ENCODE measurements at places on chromosomes 16 and 17.

DNA sequence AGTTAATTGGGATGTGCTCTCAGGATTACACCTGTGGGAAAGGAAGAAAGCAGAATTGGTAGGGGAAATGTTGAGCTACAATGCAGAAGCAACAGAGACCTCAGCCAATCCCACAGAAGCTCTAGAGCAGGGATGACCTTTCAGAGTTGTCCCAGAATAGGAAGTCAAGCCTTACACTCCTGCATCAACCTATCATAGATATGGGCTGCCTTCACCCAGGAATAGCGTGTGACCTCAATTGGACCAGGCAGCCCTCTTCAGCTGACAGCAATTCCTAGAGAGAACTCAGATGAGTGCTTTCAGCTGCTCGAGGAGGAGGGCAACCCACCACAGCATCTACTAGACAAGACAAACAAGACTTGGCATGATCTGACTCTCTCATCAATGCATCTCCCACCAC is 189.7 kb downstream of the TMEM132E start:
- no peak overlapping the region for H3K4me3 ChIP-seq
- peaks cover 91% of the 10 kb centered on the region for H3K27me3 ChIP-seq
- no peaks in the 10 kb centered on the region for H3K4me1 ChIP-seq
- no peak overlapping the region for H3K27ac ChIP-seq

GRCh38 chr16:19810817-19811731 is 73.6 kb downstream of the GPRC5B start:
- peaks cover 50% of the 10 kb centered on the region for H3K4me1 ChIP-seq
- 0 out of 2 replicates have a peak, but pooled peaks cover 3% of the 10 kb centered on the region for H3K36me3 ChIP-seq
- DNase-seq, result peak; percentile 92
- peak overlapping the region; percentile 80 for H3K27ac ChIP-seq
- peak overlapping the region; percentile 6 for H3K4me3 ChIP-seq
- no peaks in the 10 kb centered on the region for H3K27me3 ChIP-seq

DNA sequence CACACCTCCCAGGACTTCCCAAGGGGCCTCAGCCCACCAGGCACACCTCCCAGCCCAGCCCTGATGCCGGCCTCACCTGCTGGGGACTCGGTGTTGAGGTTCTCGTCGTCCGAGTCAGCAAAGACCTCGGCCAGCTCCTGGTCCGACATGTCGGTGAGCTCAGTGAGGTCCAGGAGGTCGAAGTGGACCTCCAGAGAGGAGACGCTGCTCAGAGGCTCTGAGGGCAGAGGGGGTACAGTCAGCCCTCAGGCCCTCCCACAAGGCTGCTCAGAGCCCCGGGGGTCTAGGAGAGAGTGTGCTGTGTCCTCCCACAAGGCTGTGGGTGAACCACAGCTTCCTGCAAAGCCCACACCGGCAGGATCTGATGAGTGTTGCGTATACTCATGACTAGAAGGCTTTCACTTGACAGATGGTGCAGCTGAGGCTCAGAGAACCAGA is 10.5 kb downstream of the DBNDD1 start:
- no peak overlapping the region for H3K27ac ChIP-seq
- H3K4me1 ChIP-seq, result no peaks in the 10 kb centered on the region
- H3K27me3 ChIP-seq, result no peaks in the 10 kb centered on the region
- DNase-seq, result no peak

- no peak overlapping the region for H3K4me3 ChIP-seq
- DNase-seq, result no peak
- no peaks in the 10 kb centered on the region for H3K36me3 ChIP-seq
- H3K27me3 ChIP-seq, result no peaks in the 10 kb centered on the region
- no peaks in the 10 kb centered on the region for H3K4me1 ChIP-seq
Observed at GRCh38 chr17:51869387-51869786, 289.1 kb downstream of the CA10 start.

DNA sequence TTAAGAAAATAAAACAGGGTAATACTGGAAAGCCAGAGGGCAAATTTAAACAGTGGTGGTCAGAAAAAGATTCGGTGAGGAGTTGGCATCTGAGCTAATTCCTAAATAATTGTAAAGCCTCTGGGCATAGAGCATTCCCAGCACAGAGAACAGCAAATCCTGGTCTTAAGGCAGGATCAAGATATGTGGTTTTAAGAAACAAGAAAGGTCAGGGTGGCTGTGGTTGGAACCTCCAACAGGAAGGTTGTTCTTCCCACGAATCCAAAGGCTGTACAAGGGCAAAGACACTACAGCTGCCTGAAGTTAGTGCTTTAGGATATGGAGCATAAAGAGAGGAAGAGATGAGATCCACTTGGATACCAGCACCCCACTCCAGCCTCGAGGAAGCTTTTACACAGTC is 114.6 kb downstream of the ZNF18 start:
- no peak overlapping the region for H3K4me3 ChIP-seq
- H3K4me1 ChIP-seq, result no peaks in the 10 kb centered on the region

- DNase-seq, result no peak
- no peaks in the 10 kb centered on the region for H3K27me3 ChIP-seq
- no peaks in the 10 kb centered on the region for H3K36me3 ChIP-seq
- H3K4me1 ChIP-seq, result no peaks in the 10 kb centered on the region
- H3K4me3 ChIP-seq, result no peak overlapping the region
- no peak overlapping the region for H3K27ac ChIP-seq
Observed at GRCh38 chr16:85286951-85287814, 174.9 kb upstream of the CIBAR2 start.

DNA sequence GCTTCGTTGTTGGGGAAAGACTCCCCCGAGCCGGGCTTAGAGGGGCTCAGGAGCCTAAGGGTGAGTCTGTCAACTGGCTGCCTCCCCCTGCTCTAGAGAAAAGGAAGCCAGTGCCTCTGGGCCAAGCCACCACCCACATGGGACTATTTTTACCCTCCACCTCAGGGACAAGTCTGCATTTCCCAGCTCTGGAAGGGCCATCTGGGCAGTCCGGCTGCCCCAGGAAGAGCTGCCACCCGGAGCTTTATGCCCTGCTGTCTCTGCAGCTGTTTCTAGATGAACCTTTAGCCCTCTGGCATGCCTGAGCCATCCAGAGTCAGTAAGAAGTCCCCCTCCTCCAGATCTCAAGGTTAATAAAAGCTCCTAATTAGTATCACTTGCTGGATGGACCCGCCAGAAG is 5.3 kb upstream of the RPRML start:
- H3K27ac ChIP-seq, result no peak overlapping the region
- no peaks in the 10 kb centered on the region for H3K4me1 ChIP-seq
- no peak overlapping the region for H3K4me3 ChIP-seq
- DNase-seq, result no peak
- no peaks in the 10 kb centered on the region for H3K36me3 ChIP-seq
- peaks cover 3% of the 10 kb centered on the region for H3K27me3 ChIP-seq

- DNase-seq, result no peak
- no peaks in the 10 kb centered on the region for H3K36me3 ChIP-seq
- H3K4me1 ChIP-seq, result peaks cover 98% of the 10 kb centered on the region
- peak overlapping the region; percentile 63 for H3K27ac ChIP-seq
- H3K27me3 ChIP-seq, result no peaks in the 10 kb centered on the region
Observed at GRCh38 chr16:88764080-88764479, 20.9 kb downstream of the PIEZO1 start.

GRCh38 chr16:25256695-25257469 is 763 bp downstream of the ZKSCAN2 start:
- peaks cover 21% of the 10 kb centered on the region for H3K4me1 ChIP-seq
- H3K27me3 ChIP-seq, result no peaks in the 10 kb centered on the region
- H3K4me3 ChIP-seq, result peak overlapping the region; percentile 89
- peak overlapping the region; percentile 96 for H3K27ac ChIP-seq

DNA sequence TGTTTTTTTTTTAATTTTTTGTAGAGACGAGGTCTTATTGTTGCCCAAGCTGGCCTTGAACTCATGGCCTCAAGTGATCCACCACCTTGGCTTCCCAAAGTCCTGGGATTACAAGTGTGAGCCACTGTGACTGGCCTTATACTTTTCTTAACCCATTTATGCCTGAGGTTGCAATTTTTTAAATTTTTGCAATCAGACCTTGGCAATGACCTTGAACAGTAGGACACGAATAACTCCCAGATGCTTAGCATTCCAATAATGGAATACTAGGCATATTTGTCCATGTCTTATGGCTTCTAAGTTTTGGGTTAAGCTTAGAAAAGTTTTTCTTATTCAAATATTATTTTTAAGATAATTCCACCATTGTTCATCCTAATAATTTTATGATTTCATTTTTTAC is 28.3 kb upstream of the TMEM97 start:
- no peak for DNase-seq
- no peak overlapping the region for H3K4me3 ChIP-seq
- no peaks in the 10 kb centered on the region for H3K27me3 ChIP-seq
- peaks cover under 1% of the 10 kb centered on the region for H3K4me1 ChIP-seq
- no peaks in the 10 kb centered on the region for H3K36me3 ChIP-seq
- no peak overlapping the region for H3K27ac ChIP-seq

DNA sequence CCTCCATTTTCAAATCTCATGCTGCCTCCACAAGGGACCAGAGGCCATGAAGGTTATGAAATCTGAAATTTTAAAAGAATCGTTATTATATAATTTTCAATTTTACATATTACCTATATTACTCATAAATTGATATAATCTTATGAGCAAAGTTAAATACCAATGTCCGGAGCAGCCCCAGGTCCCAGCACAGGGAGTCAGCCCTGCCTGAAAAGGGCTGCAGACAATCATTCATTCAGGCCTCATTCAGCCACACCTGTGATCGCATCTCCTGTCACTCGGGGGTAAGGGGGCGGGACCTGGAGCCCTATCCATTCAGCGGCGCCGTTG is 172.5 kb downstream of the AHSP start:
- peak; percentile 81 for DNase-seq
- H3K27ac ChIP-seq, result no peak overlapping the region
- peaks cover 4% of the 10 kb centered on the region for H3K36me3 ChIP-seq

- no peak for DNase-seq
- peaks cover 3% of the 10 kb centered on the region for H3K4me1 ChIP-seq
- no peaks in the 10 kb centered on the region for H3K36me3 ChIP-seq
- H3K27me3 ChIP-seq, result no peaks in the 10 kb centered on the region
- no peak overlapping the region for H3K27ac ChIP-seq
Observed at GRCh38 chr17:16155536-16155935, 59.8 kb downstream of the NCOR1 start.

- no peaks in the 10 kb centered on the region for H3K27me3 ChIP-seq
- no peaks in the 10 kb centered on the region for H3K36me3 ChIP-seq
- no peak overlapping the region for H3K4me3 ChIP-seq
- peak; percentile 59 for DNase-seq
- no peaks in the 10 kb centered on the region for H3K4me1 ChIP-seq
Observed at GRCh38 chr16:29710227-29711219, 31.5 kb downstream of the QPRT start.

DNA sequence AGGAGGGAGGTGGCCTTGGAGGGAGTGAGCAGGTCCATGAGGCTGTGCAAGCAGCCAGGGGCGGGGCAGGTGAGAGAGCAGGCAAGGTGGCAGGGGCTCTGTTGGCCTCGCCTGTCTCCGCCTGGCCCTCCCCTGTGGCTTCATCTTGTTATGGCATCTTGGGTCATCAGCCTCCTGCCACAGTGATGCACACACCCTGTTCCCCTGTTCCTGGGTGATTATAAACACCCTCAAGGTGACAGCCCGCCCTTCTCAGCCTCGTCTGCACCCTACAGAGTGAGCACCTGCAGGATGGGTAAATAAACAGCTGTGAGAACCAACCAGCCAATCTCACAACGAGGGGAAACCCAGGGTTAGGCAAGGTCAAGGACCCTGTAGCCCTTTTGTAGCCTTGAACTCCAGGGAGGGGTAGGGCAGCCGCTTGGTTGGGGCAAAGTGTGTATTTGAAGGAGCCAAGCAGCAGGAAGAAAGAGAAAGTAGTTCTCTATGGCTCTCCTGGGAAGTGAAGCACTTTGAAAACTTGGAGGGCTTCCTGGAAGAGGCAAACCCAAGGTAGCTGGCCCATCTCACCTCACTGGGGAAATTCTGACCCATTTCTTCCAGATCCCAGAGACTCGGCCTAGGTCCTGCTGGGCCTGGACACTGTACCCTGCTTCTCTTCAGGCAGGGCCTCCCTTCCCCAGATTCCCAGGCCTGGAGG is 60.6 kb downstream of the NT5M start:
- DNase-seq, result no peak
- H3K4me1 ChIP-seq, result no peaks in the 10 kb centered on the region
- no peak overlapping the region for H3K27ac ChIP-seq
- no peaks in the 10 kb centered on the region for H3K36me3 ChIP-seq
- H3K4me3 ChIP-seq, result no peak overlapping the region
- H3K27me3 ChIP-seq, result peaks cover 59% of the 10 kb centered on the region

DNA sequence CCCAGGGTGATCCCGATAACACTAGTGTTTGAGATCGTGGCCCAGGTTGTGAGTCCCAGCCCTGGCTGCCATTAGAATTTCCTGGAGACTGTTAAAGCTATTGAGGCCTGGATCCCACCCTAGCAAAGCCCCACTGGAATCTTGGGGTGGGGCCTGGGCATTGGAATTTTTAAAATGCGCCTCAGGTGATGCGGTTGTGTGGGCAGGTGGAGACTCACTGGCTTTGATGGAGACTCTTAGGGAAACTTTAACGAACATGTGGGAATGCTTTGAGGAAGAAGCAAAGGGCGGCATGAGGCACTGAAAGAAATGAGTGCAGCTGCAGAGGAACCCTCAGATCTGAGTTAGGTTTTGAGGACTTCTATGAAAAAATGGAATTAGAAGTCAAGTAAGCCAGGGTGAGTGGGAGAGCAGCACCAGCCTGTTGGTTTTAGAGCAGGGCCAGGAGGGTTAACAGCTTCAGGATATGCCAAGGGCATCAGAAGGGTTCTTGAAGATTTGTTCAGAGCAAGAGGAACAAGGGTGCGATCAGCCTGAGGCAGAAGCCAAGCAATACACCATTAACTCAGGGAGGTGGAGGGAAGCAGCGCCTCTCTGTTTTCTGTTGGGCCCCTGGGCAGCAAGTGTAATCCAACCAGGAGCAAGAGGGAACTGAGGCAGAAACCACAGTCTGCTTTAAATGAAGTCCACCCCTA is 42.5 kb downstream of the KSR1 start:
- DNase-seq, result no peak
- H3K4me3 ChIP-seq, result no peak overlapping the region
- H3K4me1 ChIP-seq, result peaks cover 18% of the 10 kb centered on the region
- no peak overlapping the region for H3K27ac ChIP-seq
- H3K27me3 ChIP-seq, result no peaks in the 10 kb centered on the region

- H3K27me3 ChIP-seq, result no peaks in the 10 kb centered on the region
- no peak for DNase-seq
- H3K27ac ChIP-seq, result no peak overlapping the region
- peaks cover 24% of the 10 kb centered on the region for H3K4me1 ChIP-seq
- no peaks in the 10 kb centered on the region for H3K36me3 ChIP-seq
- no peak overlapping the region for H3K4me3 ChIP-seq
Observed at GRCh38 chr16:85359147-85359822, 247.0 kb upstream of the CIBAR2 start.

DNA sequence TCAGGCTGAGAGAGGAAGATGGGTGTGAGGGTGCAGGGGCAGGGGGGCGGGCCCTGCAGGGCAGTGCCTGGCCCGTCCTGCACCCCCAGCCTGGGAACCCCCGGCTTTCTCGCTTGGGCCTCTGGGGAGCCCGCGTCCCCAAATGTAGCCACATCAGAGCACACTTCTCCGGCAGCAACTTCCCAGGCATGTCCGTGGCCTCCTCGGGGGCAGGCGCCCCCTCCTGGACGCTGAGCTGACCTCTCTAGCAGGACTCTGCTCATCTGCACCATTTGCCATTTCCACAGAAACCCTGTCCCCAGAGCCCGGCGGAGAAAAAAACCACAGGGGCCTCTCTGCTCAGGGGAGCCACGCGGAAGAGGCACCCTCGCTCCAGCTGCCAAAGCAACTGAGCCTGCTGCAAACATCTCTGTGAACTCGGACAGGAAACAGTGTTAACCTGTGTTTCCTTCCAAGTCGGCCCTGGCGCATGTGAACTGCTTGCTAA is 63.4 kb downstream of the KLHDC4 start:
- H3K27me3 ChIP-seq, result no peaks in the 10 kb centered on the region
- no peak overlapping the region for H3K4me3 ChIP-seq
- 0 out of 2 replicates have a peak, but pooled peaks cover 4% of the 10 kb centered on the region for H3K36me3 ChIP-seq
- H3K4me1 ChIP-seq, result no peaks in the 10 kb centered on the region
- no peak for DNase-seq
- H3K27ac ChIP-seq, result no peak overlapping the region
